Muscle of back (tissue), 13 donors: ENCODE measurements at places on chromosomes 1 and 21.
A peak's percentile ranks its signal among the peaks of the same experiment; 100 is the strongest.

- no peak for DNase-seq
Observed at GRCh38 chr1:21590126-21590880, 78.9 kb downstream of the RAP1GAP start.

- peak; percentile 41 for DNase-seq
Observed at GRCh38 chr21:40936771-40937261, 89.9 kb upstream of the DSCAM start.

GRCh38 chr1:52937433-52938182 is 10.5 kb downstream of the SCP2 start:
- DNase-seq = no peak

- no peak for DNase-seq
Observed at GRCh38 chr1:107653765-107654164, 311.2 kb downstream of the VAV3 start.

- no peak for DNase-seq
Observed at GRCh38 chr1:163171826-163172225, 30.9 kb downstream of the RGS5 start.

DNA sequence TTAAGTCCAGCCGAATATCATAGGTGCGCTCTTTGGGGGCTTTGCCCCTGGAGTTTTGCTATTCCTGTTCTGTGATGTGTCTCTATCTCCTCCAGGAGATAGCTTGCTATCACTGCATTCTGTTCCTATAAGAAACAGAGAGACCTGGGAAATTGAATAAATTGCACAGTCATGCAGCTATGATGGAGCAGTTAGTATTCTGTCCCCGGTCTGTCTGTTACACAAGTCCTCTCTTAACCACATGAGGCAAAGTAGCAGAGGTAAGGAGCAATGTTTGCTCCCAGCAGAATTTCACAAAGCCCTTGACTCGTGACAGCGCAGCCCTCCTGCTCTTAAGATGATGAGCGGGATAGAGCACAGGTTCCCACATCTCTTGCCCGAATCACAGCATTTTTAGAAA is 63.9 kb upstream of the GRHL3 start:
- no peak for DNase-seq

DNA sequence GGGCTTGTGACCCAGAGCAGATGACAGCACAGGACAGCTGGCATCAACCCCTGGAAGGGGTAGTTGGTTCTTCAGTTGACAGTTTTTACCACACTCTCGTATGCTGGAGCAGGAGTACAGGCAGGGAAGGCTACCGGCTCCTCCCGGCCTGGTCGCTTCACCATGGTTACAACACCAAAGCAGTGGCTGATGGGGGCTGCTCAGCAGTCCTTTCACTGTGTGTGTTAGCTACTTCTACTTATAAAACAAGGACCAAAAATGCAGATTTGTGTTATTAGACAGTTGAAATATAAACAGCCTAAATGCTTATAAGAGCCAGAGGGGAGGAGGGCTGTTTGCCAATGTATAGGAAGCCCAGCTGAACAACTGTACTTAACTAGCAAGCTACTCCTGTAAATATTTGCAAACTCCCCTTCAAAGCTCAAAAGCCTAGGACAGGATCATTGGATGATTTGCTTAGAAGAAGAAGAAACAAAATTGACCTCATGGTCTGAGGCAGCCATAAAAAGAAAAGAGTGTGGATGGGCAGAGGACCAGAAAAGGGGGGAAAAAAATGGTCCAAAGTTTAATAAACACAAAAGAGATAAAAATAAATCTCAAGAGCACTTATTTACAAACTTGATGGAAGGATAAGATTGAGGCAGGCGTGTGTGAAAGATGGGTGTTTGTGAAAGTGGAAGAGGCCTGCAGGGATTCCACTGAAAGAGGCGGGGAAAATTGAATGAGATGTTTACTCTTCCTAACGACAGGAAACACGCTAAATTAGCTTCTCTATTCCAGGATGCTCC is 57.1 kb downstream of the TGFB2 start:
- DNase-seq = no peak

DNA sequence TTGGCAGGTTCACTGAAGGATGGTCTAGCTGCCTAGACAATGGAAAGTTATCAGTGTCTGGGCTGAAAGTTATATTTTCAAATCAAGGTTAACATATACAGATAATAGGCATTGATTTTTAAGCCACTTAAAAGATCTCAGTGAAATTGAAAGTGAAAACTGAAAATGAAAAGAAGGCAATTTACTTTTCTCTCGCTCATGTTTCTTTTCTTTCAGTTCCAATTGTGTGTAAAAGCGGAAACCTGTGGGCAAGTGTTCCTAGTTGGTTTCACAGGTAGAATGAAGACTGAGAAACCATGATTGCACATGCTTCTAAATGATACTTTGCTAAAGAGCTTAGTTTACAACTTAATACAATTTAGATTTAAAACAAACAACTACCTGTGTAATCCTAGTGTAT is 383.7 kb downstream of the ZP4 start:
- DNase-seq = no peak

DNA sequence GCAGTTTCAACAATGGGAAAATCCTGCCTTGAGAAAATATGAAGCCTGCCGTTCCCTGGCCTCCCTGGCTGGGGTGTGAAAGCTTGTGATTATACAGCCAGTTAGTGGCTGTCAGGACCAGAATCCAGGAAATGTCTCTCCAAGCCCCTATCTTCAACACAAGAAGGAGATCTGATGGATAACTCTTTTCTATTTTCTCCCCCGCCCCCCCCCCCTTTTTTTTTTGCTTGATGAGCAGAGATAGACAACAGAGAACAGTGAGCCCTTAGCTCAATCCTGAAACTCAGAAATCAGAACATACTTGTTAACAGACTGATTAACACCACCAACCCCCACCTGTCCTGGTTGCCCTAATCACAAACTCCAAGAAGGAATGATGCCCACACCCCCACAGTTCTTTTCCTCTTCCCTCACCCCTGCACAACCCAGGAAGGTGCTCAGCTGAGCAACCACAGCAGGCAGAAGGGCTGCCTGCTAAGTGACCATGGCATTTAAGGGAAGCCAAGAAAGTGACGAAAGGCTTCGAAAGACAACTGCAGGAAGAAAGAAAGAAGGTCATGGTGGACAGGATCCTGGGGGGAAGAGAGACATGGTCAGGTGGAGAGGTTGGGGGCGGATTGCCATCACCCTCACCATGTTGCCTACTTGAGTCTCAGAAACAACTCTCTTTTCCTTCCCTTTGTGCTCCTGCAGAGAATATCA is 12.3 kb upstream of the DENND2D start:
- no peak for DNase-seq
